ENCODE measurements at places on chromosomes 3 and 15.

GRCh38 chr15:82856397-82857170, 47.2 kb downstream of the WHAMM start:
- DNase-seq = no peak

GRCh38 chr3:7630925-7631324, 770.0 kb downstream of the GRM7 start:
- no peak for DNase-seq

DNA sequence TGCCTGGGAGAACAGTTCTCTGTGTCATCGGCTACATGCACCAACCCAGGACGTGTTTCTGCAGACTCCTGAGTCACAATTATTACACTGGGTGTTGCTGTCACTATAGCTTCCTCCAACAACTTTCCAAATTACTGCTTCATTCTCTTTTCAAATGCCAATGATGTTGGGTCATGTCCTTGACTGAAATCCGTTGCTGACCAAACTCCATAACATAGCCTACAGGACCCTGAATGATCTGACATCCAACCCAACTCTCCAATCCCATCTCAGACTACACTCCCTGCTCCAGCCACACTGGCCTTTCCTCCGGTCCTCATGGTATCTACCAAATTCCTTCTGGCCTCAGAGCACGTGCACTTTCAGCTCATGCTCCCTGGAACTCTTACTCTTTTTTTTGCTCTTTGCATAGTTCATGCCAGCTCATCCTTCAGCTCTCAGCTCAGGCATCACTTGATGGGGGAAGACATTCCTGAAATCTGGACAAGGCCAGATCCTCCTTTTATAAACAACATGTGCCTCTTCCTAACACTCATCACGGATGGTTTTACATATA, 108.8 kb upstream of the PTPRG start:
- DNase-seq = peak; percentile 59

DNA sequence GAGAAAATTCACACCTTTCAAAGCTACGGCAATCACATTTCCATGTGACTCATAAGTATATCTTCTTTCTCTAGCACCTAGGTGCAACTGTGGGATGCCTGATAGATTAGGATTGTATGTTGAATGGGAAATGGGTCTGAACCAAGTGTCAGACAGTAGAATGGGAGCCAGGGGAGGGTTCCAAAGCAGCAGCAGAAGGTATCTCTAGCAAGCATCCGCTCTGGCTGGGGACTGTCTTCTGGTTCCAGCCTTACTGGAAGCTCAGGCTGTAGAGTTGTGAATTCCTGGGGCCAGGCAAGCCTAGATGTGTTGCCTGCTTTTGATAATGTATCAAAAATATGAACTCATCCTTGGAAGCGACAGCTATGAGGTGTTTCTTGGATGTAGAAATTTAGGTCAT, 2.1 kb upstream of the CHL1 start:
- DNase-seq = no peak

- no peak for DNase-seq
These were observed 44.6 kb upstream of the VILL start for GRCh38 chr3:37945807-37946530.

DNA sequence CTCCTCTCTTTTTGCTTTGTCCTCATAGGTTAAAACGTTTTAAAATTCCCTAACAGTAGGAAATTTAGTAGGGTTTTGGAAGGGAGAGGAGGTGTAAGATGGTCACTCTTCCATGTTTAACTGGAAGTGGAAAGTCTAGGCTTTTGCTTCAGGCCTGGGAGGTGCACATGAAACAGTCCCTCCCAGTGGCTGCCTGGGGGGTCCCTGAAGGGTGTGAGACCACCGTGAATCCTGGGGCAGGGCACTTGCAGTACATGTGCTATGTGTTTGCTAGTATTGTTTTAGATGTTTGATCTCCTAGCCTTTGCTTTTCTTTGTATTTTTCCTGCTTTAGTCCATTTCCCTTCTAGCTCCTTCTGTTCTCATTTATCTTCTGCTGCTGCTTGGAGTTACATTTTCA, 178.5 kb downstream of the THSD4 start:
- no peak for DNase-seq

DNA sequence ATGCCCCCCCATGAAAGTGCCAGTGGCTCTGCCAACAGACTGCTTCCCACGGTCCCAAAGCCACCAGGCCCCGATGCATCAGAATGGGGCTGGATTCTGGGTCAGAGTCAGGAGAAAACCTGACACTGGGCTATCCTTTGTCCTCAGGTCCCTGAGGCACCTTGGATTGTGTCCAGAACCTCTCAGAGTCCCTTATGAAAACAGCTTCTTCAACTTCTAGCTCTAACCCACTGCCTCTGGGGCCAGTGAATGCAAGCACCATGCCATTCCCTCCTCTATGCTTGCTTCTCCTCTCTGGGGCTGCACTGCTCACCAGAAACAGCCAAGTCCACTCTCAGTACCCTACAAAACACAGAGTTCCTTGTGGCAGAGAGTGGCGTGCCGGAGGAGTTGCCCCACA, 9.9 kb downstream of the CRABP1 start:
- no peak for DNase-seq

GRCh38 chr3:100270215-100270583, 9.4 kb downstream of the TBC1D23 start:
- no peak for DNase-seq

DNA sequence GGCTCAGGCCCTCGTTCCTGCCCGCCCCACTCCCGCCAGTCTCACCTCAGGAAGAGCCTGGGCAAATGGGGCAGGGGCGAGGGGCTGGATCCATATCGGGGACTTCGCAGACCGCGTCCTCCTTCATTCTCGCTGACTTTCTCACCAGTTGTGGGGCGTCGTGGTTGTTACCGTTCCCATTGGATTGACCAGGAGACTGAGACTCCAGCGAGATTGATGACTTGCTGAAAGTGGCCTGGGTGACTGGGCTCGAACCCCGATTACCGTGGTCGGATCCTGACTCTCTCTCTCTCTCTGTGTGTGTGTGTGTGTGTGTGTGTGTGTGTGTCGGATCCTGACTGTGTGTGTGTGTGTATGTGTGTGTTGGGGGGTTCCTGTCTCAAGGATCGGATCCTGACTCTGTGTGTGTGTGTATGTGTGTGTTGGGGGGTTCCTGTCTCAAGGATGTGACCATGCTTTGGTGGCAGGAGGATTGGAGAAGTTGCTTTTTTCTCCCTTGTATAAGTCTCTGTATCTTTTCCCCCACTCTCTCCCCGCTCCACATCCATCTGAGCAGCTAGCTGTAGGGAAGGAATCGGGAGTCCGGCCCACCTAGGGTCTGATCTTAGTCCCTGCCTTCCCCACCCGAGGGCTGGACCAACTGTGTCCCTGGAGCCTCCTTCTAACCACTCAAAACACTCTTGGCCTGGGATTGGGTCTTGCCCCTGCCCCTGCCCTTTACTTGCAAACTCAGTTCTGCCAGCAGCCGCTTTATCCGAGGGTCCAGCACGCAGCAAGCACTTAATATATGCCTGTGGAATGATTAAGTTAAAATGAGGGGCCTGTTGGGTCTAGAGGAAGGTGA, 603 bp downstream of the PLEKHO2 start:
- DNase-seq = no peak

DNA sequence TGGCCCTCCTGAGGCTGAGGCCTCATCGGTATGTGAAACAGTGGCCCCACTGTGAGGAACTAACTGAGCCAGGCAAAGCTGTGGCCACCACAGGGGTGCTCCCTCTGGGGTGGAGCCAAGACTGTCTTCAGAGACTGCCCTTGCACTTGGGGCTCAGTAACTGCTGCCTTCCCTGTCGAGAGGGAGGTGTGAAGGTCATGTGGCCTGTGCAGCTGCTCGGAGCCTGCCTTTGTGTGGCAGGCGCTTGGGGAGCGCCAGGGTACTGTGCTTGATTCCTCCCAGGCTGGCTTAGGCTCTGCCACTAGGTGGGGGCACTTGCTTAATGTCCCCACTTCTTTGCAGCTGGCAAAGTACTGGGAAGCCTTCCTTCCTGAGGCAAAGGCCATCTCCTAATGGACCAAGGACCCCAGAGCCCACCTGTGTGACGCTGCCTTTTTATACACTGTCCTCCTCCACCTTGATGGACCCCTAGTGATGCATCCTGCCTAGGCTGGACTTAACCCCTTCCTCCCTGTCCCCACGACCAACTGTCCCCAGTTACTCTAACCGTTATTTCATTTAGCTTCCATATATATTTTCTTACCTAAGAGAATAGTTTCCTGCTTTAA, 14.2 kb upstream of the SNX22 start:
- no peak for DNase-seq

- no peak for DNase-seq
These were observed 15.0 kb downstream of the SFMBT1 start for GRCh38 chr3:53030619-53031449.

DNA sequence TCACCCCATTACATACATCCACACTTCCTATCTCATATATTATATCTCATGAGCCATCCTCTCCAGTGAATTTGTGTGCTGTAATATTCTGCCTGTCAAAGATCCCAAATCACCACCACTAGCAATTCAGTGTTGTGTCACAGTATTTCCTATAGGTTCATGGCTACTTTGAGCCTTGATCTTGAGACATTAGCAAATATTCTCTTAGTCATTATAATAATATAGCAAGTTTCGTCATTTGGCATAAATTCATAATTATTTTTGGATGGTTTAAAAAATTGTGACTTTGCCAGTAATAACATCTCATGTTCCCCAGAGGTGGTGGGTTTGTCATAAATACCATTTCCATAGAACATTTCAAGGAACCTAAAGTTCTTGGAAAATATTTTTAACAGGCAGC, 47.7 kb downstream of the CMSS1 start:
- no peak for DNase-seq

DNA sequence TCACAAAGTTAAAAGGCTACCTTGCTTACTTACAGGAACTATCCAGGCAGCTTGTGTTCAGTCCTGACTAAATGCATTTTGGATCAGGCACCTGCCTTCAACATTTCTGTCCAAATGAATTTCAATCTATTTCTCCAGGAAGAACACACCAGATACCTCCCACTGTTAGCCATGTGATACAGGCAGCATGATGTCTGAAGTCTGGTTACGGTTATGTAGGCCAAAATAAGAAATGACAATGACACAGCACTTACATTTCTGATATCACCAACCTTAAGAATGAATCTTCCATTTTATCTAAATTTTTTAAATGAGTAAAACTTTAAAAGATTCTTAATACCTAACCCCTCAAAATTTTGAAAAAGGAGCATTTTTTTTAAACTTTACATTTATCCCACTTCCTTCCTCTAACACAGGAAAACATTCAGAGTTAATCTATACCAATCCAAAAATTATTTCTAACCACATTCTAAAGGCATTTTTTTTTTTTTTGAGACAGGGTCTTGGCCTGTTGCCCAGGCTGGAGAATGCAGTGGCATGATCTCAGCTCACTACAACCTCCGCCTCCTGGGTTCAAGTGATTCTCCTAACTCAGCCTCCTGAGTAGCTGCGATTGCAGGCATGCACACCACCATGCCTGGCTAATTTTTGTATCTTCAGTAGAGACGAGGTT, at the start of gene MAP4:
MAP4 (minus strand) TSS at position 116 of the 673 bp plus-strand sequence. CDS start 17,556 bp downstream, outside the sequence.
- DNase-seq = no peak

- DNase-seq = no peak
These were observed 14.3 kb upstream of the DOCK3 start for GRCh38 chr3:50660386-50660785.

- DNase-seq = no peak
These were observed 10.0 kb upstream of the ELP6 start for GRCh38 chr3:47523310-47524073.

GRCh38 chr3:172286548-172287148, 161.6 kb downstream of the GHSR start:
- no peak for DNase-seq

- no peak for DNase-seq
These were observed 15.5 kb downstream of the ZIC4 start for GRCh38 chr3:147390589-147391569.

DNA sequence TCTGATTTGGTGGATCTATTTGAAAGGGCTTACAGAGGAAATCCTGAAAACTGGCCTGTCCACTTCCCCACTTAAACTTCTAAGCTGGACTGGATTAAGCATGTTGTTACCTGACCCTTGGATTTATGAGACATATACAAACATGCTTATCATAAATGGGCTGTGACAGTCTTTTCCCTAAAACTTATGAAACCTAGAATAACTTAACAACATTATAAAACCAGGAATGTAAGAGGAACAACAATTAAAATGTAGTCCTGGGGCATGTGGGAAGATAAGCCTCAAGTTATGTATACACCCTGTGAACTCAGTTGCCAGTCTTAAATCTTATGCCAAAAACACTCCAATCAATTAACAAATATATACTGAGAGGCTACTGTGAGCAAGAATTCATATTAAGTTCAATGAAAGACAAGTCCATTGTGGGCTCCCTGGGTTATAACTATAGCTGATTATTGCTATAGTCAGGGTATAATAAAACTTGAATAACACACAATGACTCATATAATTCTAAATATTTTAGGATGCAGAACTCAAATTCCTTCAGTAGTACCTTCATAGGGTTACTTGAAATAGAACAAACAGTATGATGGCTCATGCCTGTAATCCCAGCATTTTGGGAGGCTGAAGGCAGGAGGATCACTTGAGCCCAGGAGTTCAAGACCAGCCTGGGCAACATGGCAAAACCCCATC, 87.2 kb upstream of the PPIB start:
- DNase-seq = peak; percentile 40

DNA sequence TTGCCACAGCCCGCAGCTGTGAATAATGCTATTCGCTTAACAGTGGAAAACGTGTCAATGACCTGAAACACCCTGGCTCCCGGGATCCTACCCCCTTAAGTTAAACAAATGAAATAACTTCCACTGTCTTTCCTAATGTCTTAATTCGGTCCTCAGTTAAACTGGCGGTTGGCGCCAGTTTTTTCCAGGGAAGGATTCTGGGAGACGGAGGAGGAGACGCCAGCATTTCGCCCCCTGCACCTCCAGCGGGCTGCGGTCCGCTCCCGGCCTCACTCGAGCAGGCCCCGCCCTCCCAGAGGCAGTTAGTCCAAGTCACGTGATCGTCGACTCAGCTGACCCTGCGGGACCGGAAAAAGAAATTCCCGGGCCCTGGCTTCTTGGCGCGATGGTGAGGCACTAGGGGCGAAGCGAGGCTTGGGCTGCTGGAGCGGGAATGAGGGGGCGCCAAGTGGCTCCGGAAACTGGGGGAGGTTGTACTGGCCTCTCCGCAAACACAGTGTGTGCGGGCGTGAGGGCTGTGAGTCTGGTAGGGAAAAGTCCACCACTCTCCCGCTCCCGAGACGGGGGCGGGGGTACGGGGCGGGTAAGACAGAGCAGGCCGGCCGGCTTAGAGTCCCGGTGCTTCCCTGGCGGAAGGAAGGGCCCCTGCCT, at the start of gene COMMD4:
COMMD4 (plus strand) TSS at position 359 of the 651 bp plus-strand sequence; CDS start at position 386, 27 bp downstream.
- DNase-seq = peak; percentile 95

- DNase-seq = peak; percentile 67
These were observed 135.8 kb downstream of the CHSY1 start for GRCh38 chr15:101115786-101116680.
